NCI-H146 (cell line): ENCODE measurements at places on chromosomes 6 and 20.

DNA sequence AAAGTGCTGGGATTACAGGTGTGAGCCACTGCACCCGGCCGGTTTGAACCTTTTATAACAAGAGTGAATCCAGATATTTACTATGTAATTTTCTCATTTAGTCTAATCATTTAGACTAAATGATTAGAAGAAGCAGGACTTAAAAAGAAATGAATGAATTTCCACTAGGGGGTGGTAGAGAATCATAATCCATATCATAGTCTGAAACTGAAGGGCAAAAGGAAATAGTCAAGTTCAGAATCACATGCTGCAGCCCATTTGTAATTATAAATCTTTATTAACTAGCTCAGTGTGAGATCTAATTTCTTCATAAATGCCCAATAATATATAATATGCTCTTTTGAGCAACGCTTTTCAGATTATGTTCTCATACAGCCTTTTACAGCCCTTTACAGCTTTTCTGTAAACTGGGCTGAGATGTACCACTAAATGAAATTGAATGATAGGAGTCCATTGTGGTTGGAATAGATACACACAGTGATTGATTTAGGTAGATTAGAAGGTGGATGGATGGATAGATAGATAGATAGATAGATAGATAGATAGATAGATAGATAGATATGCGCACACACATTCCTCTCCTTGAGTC lies 31.8 kb downstream of the PSMB9 start:
- peak; percentile 68 for DNase-seq

GRCh38 chr6:33739571-33739970 lies 7.1 kb downstream of the IP6K3 start:
- no peak for DNase-seq

DNA sequence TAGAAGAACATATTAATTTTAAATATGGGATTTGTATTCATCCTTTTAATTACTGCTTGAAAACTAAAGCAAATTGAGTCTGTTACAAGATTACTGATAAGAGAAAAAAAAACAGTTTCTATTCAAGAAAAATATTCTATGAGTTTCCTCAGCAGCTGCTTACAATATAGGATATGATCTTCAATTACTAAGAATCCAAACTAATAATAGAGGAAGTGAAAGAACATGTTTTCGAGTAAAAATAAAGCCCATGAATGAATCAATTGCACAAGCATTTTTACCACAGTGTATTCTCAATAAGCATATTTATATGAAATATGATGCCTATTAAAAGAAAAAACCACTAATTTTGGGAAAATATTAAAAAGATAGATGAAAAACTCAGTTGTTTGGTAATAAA lies 63.4 kb downstream of the AHI1 start:
- DNase-seq: no peak

- peak; percentile 48 for DNase-seq
Observed at GRCh38 chr20:50980851-50981713, 22.5 kb downstream of the MOCS3 start.

DNA sequence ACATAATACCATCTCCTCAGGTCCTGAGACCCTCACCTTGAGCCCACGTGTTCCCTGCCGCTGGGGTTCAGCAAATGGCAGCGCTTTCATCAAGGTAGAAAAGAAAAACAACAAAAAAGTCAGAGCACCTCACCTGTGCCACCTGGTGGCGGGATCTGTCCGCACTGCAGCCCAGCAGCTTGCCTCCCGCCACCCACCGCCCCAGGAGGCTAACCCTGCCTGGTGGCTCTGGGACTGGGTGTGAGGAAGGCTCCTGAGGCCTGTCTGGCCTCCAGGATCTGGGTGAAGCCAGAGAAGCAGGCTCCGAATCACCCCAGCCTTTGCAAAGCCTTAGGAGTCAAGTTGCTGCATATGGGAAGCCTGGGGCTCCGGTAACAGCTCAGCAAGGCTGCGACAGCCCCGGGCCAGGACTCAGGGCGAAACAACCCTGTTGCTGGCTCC lies 270.8 kb downstream of the BMP7 start:
- no peak for DNase-seq

DNA sequence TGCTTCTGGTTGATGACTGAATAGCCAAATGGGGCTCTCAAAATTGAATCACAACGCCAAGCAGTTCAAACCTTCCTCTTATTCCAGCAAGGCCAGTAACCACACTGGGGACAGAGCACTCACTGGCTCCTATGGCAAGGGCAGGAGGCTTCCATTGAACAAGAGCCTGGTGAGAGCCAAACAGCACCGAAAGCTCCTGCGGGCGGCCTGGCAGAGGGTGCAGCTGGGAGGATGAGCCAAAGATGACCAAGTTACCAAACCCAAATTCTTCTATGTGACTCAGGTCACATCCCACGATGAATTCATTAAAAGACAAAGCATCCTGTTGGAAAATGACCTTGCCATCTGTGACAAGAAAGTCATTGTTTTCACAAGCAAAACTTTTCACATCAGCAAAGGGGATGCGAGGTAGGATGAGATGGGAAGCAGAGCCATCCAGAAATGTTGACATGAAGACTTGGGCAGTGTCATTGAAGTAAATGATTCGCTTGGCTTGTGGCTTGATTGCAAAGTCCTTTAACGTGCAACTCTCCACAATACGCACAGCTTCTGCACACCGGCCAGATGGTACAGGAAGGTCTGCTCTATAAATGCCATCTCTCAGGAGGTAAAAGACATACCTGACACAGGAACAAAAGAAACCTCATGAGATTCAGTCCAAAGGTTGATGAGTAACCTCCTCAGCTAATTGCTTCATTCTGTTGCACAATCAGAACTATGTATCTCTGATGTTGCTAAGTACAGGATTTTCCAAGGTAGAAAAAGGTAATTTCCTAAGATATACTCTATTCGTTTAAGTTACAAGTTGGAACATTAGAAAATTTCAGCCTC lies 36.3 kb downstream of the ROS1 start:
- DNase-seq: no peak

DNA sequence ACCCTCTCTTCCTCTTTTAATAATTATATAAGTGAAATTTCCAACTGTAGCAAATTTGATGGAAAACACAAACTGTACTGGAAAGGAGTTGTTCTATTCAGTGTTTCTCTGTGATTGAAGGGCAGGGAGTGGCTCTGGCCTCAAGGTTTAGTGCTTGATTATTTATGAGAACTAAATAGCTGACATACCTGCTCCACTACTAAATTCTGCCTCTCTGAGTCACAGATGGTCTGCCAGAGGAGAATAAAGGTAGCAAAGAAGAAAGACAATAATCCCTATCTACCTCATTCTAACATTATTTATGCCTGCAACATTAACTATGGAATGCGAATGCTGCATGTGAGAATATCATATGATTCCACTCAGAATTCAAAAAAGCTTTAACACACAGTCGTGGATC lies 9.3 kb downstream of the BMP5 start:
- no peak for DNase-seq

- DNase-seq: no peak
Observed at GRCh38 chr6:73515204-73515655, 5.6 kb downstream of the EEF1A1 start.

DNA sequence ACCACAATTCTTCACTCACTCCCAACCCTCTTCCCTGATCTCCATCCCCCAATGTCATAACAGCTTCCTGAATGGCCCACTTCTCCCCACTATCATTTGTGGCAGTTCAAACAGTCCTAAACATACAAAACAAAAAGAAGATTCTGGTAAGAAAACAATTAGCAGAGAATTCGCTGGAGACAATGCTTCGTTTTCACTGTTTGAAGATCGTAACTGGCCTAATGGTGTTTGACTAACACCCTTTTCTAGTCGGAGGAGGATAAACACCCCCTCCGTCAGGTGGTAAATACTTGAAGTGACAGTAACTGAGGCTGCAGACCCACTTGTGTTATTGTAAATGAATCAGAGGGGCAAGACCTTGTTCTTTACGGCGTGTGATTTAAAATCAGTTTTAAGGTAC lies 3.8 kb downstream of the EYA2 start:
- no peak for DNase-seq

- no peak for DNase-seq
Observed at GRCh38 chr20:43545837-43546578, 12.8 kb upstream of the SGK2 start.

DNA sequence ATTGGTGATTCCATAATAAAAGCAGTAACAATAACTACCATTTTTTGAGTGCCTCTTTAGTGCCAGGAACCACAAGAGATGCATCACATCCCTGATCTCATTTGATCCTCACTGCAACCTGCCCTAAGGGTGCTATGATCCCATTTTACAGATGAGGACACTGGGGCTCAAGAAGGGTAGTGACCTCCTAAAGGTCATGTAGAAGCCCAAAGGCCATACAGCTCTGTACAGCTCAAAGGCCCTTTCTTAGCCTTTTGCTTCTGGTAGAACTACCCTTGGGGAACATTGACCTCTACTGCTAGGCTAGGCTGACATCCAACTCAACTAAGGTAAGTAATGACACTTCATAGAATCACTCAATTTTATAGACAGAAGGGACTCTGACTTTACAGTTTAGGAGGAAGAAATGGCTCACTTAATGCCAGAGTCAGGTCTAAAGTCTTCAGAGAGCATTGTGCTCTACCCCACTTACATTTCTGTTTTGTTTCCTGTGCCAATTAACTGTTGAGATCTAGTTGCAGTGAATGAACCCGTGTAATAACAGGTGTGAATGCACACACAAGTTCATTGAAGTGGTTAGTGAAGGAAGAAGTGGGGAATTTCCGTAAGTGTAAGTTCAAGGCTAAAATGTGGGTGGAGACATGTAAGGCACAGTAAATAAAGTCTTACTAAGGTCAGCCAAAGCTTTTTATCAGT lies 10.7 kb downstream of the SLC9A8 start:
- no peak for DNase-seq

- DNase-seq: no peak
Observed at GRCh38 chr20:44931911-44932310, 22.1 kb downstream of the PABPC1L start.

DNA sequence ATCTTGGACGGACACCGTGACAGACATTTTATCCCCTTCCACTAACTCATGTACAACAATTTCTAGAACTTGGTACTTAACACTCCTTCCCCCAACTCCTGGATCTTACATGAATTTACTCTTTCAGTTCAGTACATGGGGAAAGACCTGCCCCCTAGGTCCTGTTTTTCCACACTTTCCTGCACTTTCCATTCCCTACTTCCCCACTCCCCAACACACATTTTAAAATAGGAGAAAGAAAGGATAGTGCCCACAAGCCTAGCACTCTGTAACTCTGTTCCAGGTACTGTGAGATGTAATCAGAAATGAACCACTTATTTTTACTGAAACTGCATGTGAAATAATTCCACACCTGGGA lies 1.3 kb downstream of the ADGRG6 start:
- DNase-seq: no peak

GRCh38 chr6:135497412-135498184 lies at the start of gene AHI1:
TSS of gene AHI1 (minus strand) at chr6:135497740. CDS start at chr6:135492237, 5,503 bp downstream.
- peak; percentile 99 for DNase-seq

- no peak for DNase-seq
Observed at GRCh38 chr6:142975365-142975764, 30.4 kb upstream of the HIVEP2 start.

GRCh38 chr6:166500246-166500645 lies 86.2 kb downstream of the RAMACL start:
- DNase-seq: no peak

GRCh38 chr20:20731945-20732296 lies 19.5 kb upstream of the RALGAPA2 start:
- DNase-seq: no peak

- DNase-seq: no peak
Observed at GRCh38 chr20:42155586-42155985, 537.4 kb upstream of the CHD6 start.

DNA sequence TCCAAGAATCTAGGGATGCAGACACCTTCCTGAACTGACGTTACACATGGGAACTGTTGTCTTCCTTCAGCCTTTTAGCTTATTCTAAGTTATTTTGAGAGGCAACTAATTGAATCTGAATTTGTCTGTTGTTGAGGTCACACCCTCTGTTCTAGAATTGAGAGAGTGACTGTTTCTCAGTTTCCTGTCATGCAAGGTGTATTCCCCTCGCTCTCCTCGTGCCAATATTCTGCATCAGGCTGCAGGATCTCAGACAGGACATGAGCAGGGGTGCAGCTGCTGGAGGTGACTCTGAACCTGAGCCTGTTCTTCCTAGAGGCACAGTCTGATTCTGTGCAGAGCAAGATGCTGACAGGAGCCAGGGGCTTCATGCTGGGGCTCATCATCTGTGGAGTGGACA lies 52.5 kb downstream of the HLA-DPB1 start:
- no peak for DNase-seq

- DNase-seq: no peak
Observed at GRCh38 chr6:15170126-15170525, 75.7 kb upstream of the JARID2 start.

- DNase-seq: no peak
Observed at GRCh38 chr20:24662322-24662721, 192.9 kb downstream of the SYNDIG1 start.

DNA sequence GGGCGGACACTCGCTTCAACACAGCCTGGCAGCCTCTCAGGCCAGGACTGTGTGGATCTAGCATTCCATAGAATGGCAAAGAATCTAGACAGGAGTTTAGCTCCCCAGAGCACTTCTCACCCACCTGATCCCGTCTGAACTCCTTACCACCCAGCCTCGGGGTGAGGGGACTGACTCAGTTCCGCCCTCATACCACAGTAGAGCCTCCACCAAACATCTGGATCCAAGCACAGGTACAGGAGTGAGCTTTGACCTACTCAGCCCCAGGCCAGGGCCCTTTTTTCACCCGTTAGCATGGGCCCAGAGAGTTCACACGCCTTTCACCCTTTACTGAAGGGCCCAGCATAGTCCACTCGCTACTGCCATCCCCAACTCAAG lies 715 bp downstream of the PSMF1 start:
- no peak for DNase-seq

DNA sequence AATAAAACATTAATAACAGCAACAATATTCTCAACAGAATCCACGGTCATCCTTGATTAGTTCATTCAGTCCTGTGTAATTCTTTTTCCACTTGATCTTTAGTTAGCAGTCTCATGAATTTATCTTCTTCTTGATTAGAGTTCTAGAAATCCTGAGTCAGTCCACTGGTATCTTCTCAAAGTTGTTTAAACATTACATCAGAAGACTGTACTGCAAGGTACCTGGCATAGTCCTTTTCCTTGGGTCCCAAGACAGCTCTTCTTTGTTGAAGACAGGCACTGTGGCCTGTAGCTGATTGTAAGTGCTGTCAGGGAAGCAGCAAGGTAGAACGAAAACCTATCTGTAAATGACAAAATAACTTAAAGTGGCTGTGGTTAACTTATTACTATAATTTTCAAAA lies 11.8 kb downstream of the MAP3K4 start:
- no peak for DNase-seq

- DNase-seq: no peak
Observed at GRCh38 chr20:370977-371754, 9.4 kb upstream of the TRIB3 start.
